Stimulated activated naive CD4-positive, alpha-beta T cell treated with Interleukin-2 at 50 U/mL for 16 hours (primary cell): ENCODE measurements at places on chromosomes 2 and 18.

DNA sequence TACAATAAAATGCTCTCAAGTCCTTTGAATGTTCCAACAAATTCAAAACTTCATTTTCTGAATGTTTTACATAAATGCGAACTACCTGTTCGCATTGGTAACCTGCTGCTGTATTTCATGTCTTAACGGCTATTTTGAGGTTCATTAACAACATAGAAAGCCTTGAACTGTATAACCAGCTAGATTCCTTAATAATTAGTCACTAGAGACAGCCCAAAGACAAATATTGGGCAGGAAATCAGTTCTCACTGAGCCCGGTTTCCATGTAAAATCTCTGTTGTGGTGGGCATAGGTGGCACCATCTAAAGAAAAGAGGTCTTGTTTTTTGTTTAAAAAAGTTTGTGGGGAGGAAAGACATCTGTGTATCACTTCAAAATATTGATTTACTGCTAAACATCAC, 29.2 kb downstream of the PDIA6 start:
- DNase-seq: no peak

GRCh38 chr2:215727507-215728503, 285.5 kb downstream of the MREG start:
- no peak for DNase-seq

DNA sequence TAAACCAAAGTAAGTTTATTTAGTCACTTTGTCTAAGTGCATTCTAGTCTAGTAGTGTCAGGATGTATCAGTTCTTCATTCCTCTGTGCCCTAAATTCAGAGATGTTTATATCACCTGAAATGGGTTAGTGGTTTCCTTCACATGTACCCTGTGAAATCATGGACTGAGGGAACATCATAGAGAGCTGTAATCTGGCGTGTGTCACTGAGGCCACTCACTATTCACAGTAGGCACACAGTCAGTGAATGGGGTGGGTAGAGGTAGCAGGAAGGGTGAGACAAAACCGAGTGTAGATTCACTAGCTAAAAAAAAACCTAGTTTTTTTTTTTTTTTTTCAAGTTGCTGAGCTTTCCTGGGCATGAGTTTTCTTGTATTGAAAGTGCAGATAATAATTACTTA, 5.6 kb downstream of the KIF5C start:
- no peak for DNase-seq

- no peak for DNase-seq
Measured at GRCh38 chr18:62102221-62102620, 84.6 kb downstream of the PIGN start.

DNA sequence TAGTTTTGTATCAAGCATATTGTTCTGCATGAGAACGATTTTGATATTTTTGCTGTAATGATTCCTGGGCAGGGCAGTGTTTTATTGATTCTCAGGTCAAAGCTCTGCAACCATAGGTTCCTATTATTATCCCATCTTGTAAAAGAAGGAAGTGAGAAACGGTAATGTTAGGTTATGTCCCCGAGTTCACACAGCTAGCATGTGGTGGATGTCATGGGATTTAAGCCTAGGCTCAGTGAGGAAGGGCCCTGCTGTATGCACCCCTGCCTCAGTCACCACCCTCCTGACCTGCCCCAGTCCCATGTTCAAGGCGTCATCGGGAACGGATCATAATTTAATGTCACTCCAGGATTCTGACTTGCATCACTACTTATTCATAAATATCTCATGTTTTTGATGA, 10.7 kb downstream of the ACP1 start:
- no peak for DNase-seq

DNA sequence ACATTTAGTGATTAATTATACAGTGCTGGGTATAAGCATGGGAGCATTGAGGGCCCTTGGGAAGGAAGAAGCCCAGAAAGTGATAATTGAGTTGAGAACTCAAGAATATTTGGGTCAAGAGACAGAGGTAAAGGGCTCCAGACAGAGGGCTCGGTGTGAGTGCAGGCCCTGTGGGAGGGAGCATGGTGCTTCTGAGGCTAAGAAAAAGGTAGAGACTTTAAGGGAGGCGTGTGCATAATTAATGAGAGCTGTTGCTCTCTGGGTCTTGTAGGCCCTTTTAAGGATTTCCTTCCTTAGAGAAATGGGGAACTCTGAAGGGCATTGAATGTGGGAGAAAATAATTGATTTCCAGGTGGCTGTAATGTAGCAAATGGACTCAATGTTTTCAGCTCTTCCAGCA, 735.0 kb upstream of the POU3F3 start:
- no peak for DNase-seq

- DNase-seq: no peak
Measured at GRCh38 chr2:38180754-38181153, 104.8 kb upstream of the CYP1B1 start.

GRCh38 chr2:45237850-45238542, 228.7 kb upstream of the SIX2 start:
- no peak for DNase-seq

GRCh38 chr2:106338043-106338442, 130.2 kb downstream of the RGPD3 start:
- DNase-seq: no peak

- no peak for DNase-seq
Measured at GRCh38 chr2:42495234-42495581, 1.4 kb upstream of the KCNG3 start.

- DNase-seq: no peak
Measured at GRCh38 chr18:71287268-71287667, 998.4 kb downstream of the SOCS6 start.

DNA sequence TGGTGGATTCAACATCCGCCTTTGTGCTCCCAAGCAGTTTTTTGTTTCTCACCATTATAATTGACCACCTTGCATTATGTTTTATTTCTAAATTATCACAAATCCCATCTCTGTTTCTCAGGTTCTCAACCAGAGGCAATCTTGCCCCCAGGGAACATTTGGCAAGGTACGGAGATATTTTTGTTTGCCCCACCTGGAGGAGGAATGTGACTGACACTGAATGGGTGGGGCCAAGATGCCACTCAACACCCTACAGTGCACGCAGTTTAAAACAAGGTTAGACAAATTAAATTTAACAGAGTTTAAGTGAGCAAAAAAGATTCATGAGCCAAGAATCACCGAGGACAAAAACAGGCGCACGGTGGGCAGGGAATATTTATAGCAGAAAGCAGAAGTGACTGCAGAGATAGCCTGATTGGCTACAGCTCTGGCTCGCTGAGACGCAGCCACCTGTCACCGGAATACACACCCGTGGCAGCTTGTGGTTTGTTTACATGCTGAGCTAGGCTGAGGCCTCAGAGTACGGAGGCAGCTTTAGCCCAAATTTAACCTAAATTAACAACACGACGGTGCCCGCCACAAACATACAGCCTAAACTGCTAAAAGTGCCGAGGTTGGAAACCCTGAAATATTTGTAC, 150.0 kb upstream of the ALKAL2 start:
- peak; percentile 15 for DNase-seq

GRCh38 chr2:239275044-239275685, 125.7 kb downstream of the HDAC4 start:
- peak; percentile 84 for DNase-seq

GRCh38 chr2:149747456-149747855, 159.9 kb upstream of the MMADHC start:
- no peak for DNase-seq

GRCh38 chr2:84924173-84925106, 19.0 kb downstream of the TMSB10 start:
- peak; percentile 22 for DNase-seq

DNA sequence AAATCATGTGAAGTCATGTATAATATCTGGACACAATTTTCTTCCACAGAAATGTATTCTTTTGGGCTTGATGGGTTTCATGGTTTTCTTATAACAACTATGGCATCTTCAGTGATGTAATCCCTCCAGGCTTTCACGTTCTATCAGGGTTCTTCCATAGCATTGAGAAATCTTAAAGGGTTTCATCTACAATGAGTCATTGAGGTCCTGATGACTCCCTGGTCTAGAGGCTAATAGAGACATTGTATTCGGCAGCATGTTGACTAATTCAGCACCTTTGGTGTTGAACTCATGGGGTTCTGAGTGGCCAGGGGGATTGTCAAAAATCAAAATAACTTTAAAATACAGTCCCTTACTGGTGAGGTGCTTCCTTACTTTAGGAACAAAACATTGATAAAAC, 614.0 kb upstream of the CRIM1 start:
- DNase-seq: no peak

GRCh38 chr2:231662028-231662810, 46.1 kb upstream of the PTMA start:
- peak; percentile 92 for DNase-seq

GRCh38 chr2:224072541-224073188, 33.6 kb upstream of the SERPINE2 start:
- no peak for DNase-seq

DNA sequence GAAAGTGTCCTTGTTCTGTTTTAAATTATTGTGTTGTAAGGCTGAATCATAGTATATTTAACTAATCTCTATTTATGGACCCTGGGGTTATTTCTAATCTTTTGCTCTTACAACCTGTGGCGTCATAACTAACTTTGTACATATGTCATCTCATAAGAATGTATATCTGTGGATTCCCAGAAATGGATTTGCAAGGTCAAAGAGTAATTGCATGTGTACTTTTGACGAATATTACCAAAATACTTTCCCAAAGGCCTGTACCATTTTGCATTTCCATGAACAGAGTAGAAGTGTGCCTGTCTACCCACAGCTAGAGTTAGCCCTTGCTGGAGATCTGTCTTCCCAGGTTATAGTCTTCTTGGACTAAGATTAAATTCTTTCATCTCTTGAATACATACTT, 42.8 kb downstream of the SEMA4F start:
- no peak for DNase-seq

DNA sequence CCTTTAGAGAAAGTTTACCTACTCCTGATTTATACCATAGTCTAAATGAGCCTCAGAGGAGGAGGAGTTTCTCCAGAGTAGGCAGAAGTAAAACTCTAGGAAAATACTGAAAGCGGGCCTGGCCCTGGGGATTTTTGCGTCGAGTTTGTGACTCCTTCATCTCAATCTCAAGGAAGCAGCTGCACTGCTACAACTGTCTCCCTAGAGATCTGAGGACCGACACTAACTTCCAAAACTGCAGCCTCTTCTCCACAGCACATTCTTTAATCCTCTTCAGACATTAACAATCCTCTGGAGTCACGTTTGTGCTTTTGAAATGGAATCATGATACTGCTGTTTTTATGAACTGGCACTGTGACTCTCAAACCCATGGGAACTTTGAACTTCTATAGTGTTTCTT, 281.4 kb downstream of the KCNS3 start:
- no peak for DNase-seq

GRCh38 chr2:26002632-26003310, 20.5 kb upstream of the KIF3C start:
- DNase-seq: no peak

GRCh38 chr18:34718610-34719009, 8.5 kb downstream of the DTNA start:
- DNase-seq: no peak

- DNase-seq: no peak
Measured at GRCh38 chr2:25699216-25699615, 25.8 kb upstream of the DTNB start.

DNA sequence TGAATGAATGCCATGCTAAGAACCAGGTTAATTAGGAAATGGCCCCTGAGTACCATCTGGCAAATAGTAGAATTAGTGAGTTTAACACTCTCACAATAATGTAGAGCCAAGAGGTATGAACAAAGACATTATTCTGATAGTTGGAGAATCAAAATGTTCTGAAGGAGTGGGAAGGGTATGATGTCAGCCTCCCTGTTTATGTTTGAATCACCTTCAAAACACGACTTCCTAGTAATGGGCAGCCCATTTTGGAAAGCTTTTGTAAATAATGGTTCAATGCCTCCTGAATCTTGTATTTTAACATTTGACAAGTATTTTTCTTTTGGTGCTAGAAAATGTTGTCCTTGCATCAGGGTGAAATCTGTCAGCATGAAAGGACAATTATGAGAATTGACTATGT, 108.3 kb downstream of the DSEL start:
- DNase-seq: no peak

DNA sequence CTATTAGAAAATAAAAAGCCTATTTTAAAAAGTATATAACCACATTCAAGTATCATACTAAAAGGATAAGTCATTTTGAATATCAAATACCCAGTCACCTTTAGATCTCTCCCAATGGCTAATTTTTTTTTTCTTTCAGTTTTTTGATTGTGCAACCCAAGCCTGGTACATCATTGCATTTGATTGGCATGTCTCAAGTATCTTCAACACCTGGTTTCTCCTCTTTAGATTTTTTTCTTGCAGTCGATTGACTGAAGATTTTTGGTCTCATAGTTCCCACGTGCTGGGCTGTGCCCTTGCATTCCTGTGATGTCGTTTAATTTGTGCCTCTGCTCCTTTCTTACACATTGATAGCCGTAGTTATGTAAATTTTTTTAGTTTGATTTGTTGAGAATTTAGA, 40.7 kb downstream of the ATIC start:
- no peak for DNase-seq

DNA sequence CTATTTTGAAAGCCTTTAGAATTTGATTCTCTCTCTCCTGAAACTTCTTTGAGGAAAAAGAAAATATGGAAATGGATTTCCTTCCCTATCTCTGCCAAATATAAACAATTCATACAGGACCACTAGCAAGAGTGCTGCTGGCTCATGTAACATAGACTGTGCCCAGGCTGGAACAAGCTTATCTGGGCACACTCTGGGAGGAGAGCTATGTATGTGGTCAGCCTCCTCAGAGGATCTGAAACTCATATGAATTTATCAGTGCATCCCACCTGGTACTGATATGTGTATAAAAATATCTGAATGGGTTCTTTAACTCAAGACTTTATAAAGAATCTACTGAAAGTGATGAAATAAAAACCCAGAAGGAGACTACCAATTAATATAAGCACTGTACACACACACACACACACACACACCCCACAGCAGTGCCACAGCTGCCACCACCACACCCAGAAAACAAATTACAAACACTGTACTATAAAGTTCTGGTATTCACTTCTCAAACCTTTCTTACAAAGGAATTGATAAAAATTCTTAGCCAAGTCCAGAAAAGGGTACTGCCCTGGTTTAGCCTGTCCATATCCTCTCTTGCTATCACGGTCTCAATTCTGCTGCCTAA, 115.6 kb downstream of the IRS1 start:
- no peak for DNase-seq

- DNase-seq: no peak
Measured at GRCh38 chr18:43013486-43013885, 102.0 kb downstream of the RIT2 start.

GRCh38 chr2:120403261-120403660, 57.3 kb downstream of the INHBB start:
- no peak for DNase-seq

GRCh38 chr2:148521181-148521580, 123.4 kb upstream of the EPC2 start:
- no peak for DNase-seq

DNA sequence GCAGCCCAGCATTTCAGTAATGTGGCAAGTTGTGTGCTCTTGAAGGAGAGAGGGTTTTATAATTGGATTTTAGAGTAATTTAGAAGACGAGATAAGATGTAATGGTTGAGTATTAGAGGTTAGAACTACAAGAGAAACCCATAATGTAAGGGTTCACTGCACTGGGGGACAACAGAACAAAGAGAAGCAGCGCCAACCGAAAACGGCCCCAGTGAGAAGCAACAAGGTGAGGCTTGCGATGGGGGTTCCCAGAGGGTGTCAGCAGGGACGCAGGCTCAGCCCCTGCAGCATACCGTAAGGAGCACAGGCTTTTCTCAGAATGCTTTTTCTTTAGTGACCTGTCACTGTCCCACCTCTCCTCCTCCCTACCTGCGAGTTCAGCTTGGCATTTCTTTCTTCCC, 183.9 kb upstream of the ETAA1 start:
- DNase-seq: no peak

- no peak for DNase-seq
Measured at GRCh38 chr18:74645679-74646078, 48.0 kb downstream of the ZNF407 start.
